ENCODE measurements at places on chromosomes 13 and 19.

DNA sequence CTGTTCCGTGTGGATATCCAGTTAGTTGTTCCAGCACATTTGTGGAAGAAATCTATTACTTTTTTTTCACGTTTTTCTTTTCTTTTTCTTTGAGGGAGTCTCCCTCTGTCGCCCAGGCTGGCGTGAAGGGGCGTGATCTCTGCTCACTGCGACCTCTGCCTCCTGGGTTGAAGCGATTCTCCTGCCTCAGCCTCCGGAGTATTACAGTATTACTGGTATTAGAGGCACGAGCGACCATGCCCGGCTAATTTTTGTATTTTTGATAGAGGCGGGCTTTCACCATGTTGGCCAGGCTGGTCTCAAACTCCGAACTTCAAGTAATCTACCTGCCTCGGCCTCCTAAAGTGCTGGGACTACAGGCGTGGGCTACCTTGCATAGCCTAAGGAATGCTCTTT, 43.6 kb downstream of the ZNF611 start:
- no peak for DNase-seq

DNA sequence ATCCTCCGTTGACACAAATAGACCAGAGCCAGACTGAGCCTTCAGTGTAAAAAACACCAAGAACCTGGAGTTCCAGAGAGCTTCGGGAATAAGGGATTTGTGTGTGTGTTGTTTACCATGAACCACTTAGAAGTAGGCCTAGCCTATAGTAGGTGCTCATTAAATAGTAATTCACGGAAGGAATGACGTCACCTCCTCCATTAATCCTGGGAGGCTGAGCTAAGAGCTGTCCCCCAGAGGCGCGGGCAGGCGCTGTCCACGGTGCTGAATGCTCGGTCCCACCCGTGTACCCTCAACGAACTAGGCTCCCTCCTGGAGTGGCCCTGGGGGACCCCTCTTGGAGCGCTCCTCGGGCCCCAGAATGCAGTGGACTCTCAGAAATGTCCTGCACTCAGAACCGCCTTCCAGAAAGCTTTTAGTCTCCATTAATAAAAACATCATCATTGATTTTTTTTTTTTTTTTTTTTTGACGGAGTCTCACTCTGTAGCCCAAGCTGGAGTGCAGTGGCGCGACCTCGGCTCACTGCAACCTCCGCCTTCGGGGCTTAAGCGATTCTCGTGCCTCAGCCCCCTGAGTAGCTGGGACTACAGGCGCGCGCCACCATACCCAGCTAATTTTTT, 6.5 kb downstream of the UNC13A start:
- no peak for DNase-seq

GRCh38 chr13:102470283-102470917, 68.6 kb upstream of the FGF14 start:
- DNase-seq: no peak

DNA sequence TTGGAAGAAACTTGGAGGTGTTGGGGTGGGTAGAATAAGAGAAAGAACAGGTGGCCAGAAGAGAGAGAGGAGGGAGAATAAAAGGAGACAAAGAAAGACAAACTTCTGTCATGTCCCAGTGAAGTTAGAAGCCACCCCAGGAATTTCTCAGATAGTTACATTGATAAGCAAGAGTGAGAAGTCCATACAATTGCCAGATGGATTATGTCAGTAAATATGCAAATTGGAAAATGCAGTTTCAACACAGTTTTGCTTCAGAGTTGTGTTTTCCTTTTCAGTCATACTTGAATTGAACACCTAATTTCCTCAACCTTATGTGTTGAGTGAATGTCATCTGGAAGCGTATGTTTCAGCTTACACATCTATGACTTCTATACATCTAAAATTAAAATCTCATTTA, 139.2 kb downstream of the RXFP2 start:
- DNase-seq: no peak

GRCh38 chr19:13063461-13064091, 39.1 kb downstream of the LYL1 start:
- DNase-seq: no peak

- no peak for DNase-seq
Observed at GRCh38 chr13:83515268-83516015, 366.8 kb downstream of the SLITRK1 start.

DNA sequence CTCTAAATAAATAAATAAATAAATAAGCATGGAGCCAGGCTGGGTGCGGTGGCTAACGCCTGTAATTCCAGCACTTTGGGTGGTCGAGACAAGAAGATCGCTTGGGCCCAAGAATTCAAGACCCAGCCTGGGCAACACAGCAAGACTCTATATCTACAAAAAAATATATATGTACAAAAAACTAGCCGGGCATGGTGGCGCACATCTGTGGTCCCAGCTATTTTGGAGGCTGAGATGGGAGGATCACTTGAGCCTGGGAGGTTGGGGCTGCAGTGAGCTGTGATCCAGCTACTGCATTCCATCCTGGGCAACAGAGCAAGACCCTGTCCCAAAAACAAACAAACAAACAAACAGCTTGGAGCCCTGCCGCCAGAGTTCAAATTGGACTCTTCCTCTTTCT, 2.7 kb downstream of the ACTMAP start:
- no peak for DNase-seq

GRCh38 chr13:57345526-57345925, 178.5 kb downstream of the PRR20E start:
- DNase-seq: no peak

- peak; percentile 49 for DNase-seq
Observed at GRCh38 chr13:50951366-50951765, 41.8 kb downstream of the RNASEH2B start.
